ENCODE measurements at places on chromosomes 12 and 14.

DNA sequence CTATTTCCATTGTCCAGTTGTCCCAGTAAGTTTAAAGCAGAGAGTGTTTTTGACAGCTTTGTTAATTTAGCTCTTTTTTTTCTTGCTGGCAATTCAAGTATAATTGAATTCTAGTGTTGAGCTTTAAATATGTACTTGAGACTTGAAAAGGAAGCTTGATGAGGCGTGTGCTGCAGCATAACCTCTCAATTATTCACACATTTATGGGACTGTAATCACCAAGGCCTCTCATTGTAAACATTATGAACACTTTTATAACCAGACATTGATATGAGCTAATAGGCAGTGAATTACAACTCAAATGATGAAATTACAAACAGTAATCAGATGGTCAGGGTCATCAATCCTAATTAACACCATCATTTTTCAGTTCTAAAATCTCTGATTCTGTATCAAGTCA lies 378.0 kb upstream of the DDHD1 start:
- no peak for DNase-seq

DNA sequence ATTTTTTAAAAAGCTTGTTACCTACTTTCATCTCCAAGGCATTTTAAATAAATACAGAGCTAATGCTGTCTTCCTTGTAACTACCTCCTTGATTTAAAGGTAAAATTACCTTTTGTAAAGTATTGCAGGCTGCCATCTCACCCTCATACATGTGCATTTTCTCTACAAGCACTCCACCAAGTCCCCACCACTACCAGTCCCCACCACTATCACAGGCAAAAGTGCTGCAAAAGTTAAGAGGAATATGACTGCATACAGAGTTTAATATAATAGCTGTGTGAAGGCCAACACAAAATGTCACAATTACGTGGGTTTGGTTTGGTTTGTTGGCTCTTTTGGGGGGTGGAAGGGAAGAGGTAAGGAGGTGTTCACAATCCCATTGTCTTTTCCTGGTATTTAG lies 9.6 kb downstream of the SIX1 start:
- DNase-seq: no peak

- peak; percentile 53 for DNase-seq
These were observed 80.3 kb upstream of the GNG2 start for GRCh38 chr14:51780006-51780692.

- peak; percentile 55 for DNase-seq
These were observed 19.2 kb upstream of the TBX5 start for GRCh38 chr12:114425031-114425626.

- DNase-seq: peak; percentile 76
These were observed 74.3 kb downstream of the TRHDE start for GRCh38 chr12:72346363-72346944.

- no peak for DNase-seq
These were observed 37.5 kb downstream of the GNG2 start for GRCh38 chr14:51897791-51898355.

GRCh38 chr14:88866305-88866704 lies 41.9 kb downstream of the TTC8 start:
- DNase-seq: no peak

DNA sequence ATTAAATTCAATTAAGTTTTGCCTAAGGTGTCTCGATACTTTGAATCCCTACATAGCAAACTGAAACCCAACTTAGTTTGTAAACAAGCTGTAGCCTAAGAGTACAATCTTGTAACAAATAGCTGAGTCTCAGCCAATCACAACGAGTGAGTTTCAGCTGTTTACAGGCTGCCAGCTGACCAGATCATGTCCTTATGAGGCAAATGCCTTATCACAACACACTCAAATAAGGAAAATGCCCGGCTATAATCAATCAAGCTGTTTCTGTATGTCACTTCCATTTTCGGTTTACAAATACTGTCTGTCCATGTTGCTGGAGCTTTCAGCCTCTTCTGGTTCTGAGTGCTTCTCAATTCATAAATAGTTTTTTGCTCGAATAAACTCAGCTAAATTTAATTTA lies 943.8 kb downstream of the SLC16A7 start:
- no peak for DNase-seq

- no peak for DNase-seq
These were observed 532.5 kb downstream of the VRK1 start for GRCh38 chr14:97329701-97330100.

- no peak for DNase-seq
These were observed 127.6 kb upstream of the FSCB start for GRCh38 chr14:44634692-44635091.

DNA sequence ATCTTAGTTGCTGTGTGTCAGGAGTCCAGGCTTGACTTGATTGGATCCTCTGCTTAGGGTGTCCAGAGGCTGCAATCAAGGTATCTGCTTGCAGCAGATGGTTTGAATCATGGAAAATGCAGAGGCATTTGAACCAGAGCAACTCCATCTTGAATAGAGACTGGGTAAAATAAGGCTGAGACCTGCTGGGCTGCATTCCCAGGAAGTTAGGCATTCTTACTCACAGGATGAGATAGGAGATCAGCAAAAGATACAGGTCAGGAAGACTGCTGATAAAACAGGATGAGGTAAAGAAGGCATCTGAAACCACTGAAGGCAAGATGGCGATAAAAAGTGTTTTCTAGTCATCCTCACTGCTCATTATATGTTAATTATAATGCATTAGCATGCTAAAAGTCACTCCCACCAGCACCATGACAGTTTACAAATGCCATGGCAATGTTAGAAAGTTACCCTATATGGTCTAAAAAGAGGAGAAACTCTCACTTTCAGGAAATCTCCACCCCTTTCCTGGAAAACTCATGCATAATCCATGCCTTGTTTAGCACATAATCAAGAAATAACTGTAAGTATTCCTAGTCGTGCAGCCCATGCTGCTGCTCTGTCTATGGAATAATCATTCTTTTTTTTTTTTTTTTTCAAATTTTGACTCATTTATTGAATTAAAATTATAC lies 218.3 kb upstream of the CPNE8 start:
- no peak for DNase-seq

GRCh38 chr12:12474471-12474928 lies 88.2 kb downstream of the DUSP16 start:
- no peak for DNase-seq

- DNase-seq: no peak
These were observed 212.5 kb downstream of the TBX5 start for GRCh38 chr12:114193474-114193873.

All from Caki2 (cell line).